ENCODE measurements at places on chromosomes 7 and 10.
A peak's percentile ranks its signal among the peaks of the same experiment; 100 is the strongest.

DNA sequence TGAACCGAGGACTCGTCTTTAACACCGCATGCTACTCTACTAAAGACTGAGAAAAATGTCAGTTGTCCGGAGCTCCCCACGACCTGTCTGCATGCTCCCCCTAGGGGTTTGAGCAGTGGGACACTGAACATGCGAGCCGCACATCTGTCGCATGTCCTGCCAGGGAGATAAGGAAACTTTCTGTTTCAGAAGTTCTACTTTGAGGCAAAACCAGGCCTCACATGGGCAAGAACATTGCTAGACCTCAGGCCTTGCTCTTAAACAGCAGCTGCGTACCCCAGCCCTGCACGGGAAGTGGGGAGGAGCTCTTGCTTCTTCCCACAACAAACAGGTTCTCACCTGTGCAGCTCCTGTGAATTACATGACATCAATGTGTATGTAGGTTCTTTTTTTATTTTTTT is 30.3 kb upstream of the HERPUD2 start:
- peak; percentile 46 for DNase-seq

DNA sequence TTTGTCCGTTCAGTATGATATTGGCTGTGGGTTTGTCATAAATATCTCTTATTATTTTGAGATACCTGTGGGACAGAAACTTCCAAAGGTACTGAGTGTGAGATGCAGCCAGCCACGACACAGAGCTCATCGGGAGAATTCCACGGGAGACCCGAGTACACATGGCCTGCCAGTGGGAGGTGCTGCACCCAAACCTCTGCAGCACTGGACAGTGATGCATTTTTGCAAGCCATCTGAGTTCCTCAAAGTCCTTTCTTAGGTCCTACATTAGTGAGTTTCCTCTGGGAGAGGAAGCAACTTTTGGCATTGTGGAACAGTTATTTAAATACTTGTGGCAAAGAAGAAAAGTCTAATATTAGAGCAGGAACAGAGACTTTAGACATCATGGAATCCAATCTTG is 77.5 kb downstream of the ARID5B start:
- DNase-seq: no peak

- no peak for DNase-seq
These were observed 10.3 kb upstream of the H2AZ2 start for GRCh38 chr7:44858161-44858560.

DNA sequence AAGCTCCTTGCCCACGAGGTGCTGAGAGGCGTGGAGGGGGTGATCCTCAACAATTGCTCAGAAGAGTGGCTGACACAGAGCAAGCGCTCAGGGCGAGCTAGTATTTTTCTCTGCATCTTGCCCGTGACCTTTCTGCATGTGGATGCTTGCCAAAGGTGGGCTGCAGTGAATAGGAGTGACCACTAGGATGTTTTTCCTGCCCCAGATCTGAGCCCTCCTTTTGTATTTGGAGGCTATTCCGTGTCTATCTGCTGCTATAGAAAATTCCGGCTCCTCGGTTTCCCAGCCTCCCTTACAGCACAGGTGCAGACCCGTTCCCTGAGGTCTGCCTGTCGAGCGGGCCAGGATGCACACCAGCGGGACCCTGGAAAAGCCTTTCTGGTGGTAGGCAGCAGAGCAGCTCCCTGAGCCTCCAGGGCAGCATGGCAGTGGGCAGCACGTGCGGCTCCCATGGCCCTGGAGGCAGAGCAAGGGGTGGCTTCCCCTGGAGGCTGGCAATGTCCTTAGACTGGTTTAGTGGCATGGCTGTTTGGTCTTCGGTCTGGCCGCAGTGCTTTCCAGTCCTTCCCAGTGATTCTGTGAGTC is 145.1 kb upstream of the PCBD1 start:
- DNase-seq: no peak

DNA sequence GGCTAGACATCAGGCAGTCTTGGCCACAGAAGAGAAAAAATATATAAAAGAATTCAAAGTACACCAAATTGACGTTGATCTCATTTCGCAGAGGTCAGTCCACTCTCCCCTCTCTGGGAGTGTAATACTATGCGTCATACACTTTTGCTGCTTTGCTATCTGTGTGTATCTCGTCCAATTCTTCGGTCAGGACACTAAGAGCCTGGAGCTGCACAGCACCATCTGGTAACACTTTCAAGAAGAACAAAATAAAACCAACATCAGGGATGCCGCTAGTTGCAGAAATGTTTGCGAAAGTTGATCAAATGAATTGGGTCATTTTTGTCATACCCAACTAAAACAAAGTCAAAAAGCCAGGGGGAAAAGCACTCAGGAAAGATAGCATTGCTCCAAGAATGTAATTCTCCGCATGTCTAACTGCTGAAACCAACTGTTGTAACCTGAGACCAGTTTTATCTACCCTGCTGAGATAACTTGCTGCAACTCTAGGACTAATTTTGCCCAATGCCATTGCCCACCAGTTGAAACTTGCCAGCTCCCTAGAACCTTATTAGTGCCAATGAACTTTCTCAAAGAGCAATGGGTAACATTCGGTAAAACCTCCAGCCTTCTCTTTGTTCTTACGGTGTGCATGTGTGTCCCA is 23.0 kb downstream of the TMEM176A start:
- no peak for DNase-seq

- DNase-seq: no peak
These were observed 684.6 kb downstream of the MAGI2 start for GRCh38 chr7:78768859-78769258.

DNA sequence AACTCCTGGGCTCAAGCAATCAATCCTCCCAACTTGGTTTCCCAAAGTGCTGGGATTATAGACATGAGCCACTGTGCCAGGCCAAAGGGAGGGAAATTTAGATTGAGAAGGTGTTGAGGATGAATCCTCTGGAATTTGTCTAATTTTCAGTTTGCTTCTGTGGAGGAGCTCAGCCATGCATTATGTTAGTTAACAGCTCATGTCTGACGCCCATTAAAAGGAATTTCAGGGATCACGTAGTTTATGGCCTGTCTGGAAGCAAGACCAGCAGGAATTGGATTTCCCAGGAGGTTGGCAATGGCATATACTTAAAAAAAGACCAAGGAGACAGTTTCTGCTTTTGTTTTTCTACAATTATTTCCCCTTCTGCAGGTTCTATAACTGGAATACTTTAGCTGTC is 165.7 kb downstream of the OTUD1 start:
- DNase-seq: no peak

- DNase-seq: no peak
These were observed 23.1 kb downstream of the HTRA1 start for GRCh38 chr10:122484276-122485060.

DNA sequence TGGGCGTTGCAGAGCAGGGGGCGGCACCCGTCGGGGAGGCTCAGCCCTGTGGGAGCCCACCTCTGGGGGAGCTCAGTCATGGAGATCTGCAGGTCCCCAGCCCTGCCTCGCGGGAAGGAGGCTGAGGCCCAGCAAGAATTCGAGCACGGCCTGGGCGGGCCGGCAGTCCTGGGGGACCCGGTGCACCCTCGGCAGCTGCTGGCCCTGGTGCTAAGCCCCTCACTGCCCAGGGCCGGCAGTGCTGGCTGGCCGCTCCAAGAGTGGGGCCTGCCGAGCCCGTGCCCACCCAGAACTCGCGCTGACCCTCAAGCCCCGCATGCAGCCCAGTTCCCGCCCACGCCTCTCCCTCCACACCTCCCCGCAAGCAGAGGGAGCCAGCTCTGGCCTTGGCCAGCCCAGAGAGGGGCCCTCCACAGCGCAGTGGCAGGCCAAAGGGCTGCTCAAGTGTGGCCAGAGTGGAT is 76.2 kb downstream of the TMEM26 start:
- no peak for DNase-seq

DNA sequence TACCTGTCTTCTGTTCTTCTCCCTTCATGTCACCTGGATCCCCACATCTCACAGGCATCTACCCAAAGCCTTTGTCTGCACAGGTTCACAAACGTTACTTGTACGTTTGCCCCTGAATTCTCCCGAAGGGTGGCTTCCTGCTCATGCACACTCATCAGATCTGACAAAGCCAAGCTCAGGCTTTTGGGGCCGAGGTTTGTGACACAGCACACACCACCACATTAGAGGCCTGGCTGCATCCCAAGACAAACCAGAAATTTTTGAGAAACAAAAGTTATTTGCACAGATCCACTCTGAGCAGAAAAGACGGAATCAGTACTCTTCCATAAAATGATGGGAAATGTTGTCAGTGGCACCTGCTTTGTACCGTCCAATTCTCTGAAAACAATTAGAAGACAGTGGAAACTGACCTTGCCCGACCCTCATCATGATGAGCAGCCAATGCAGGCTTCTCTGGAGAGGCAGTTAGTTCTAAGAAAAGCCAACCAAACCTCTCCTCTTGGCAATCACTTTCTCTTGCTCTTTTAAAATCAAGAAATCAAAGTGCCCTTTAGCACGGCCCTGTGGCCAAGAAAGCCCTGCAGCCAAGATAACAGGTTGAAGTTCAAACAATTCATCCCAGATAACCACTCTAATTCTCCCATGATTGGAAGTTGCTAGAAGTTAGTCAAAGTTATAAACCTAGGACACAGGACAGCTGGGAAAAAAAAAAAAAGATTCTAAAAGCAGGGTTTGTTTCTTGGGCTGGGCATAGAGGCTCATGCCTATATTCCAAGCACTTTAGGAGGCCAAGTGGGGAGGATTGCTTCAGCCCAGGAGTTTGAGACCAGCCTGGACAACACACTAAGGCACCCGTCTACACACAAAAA is 13.6 kb upstream of the SVIL start:
- DNase-seq: peak; percentile 56

- no peak for DNase-seq
These were observed 133.5 kb upstream of the PTPRZ1 start for GRCh38 chr7:121739465-121739864.

DNA sequence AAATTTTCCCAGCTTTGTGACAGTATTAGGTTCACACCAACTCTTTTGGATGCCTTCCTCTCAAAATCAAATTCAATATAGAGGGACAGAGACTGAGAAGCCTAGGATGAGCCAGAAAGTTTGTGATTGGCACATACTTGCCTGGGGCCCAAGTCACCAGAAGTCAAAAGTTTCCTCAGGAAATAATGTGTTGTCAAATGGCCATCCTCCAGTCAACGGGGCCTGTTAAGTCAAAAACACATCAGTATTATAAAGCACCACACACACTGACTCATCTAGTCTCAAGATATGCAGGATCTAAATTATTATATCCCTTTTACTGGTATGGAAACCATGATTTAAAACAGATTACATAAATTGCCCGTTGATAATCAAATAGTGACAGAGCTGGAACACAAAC is 158.1 kb downstream of the AHR start:
- no peak for DNase-seq

DNA sequence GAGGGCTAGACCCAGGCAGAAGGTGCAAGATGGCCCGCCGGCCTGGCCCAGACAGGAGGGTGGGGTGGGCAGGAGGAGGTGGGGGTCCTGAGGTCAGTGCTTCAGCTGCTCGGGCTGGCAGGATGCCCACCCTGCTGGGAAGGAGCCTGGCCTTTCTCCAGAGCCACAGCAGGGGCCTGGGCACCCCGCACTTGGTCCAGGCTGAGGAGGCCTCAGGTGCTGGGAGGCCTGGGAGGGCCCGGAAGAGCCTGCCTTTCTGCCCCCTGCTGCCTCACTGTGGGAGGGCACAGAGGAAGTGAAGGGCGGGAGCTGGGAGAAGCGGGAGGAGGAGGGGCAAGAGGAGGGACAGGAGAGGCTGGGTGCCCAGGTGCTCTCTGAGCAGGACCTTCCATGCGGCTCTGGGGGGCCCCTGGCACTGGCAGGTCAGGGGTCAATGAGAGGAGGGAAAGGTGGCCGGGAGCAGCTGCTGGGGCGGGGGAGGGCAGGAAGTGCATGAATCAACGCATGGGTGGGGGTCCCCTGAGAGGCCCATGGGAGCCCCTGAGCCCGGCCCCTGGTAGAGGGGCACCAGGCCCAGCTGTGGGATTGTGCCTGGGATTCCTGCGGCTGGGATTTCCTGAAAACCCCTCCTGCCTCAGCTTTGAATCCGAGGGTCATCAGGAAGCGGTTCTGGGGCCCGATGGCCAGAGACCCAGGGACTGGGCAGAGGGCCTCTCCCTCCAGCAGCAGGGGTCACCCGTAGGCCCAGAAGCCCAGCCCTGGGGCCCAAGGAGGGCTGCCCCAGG is 49.9 kb downstream of the PWWP2B start:
- peak; percentile 93 for DNase-seq

GRCh38 chr10:16816171-16816570 is 1.1 kb downstream of the RSU1 start:
- DNase-seq: no peak

GRCh38 chr7:153158149-153158548 is 398.6 kb downstream of the ACTR3B start:
- no peak for DNase-seq

- DNase-seq: peak; percentile 30
These were observed 370.8 kb downstream of the GRID1 start for GRCh38 chr10:85995791-85996190.

DNA sequence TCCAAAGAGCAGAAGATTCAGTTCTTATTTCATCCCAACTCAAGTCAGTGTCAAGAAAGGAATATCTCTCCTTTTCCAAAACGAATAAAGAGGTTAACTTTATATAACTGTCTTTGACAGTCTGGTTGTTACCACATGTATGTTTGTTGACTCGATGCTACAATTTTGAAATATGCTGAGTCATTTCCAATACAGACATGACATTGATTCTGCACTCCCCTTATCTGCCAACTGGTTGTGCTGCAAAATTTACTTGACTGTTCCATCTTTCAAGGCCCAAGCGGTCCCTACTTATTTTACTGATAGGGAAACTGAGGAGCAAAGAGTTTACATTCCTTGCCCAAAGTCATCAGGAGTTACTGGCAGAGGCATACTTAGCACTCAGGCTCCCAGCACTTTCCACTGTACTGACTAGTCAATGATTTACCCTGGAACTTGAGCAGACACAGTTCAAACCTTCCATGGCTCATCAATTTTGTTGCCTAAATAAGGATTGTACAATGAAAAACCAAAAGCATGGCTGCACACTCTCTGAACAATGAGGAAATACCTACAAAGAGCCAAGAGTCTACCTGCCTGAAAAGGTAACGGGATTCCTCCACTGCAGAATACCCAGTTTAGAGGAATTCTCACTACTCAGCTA is 52.8 kb downstream of the ABLIM1 start:
- no peak for DNase-seq

DNA sequence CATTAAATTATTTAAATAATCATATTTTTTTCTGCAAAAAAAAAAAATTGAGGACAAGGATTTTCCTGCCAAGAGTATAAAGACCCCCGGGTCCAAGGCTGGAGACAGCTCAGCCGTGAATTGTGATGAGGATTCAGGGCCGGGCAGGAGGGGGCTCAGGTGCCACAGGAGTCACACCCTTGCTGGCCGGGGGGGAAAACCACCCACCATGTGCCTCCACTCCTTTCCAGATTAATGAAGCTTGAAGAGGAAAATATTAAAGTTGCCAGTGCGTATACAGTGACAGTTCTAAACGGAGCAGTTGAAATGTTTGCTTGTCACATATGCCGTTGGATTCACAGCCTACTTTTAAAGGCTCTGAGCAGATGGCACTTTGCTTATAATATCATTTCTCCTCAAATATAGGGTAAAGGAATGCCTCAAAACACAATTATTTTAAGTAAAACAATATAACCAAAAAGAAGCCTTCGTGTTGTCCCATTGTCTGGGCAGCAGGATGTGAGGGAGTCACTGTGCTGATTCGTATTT is 49.6 kb downstream of the ADARB2 start:
- DNase-seq: no peak

All from activated naive CD4-positive, alpha-beta T cell treated with anti-CD3 and anti-CD28 coated beads for 36 hours (primary cell).